ENCODE measurements at places on chromosomes 16 and 17.

DNA sequence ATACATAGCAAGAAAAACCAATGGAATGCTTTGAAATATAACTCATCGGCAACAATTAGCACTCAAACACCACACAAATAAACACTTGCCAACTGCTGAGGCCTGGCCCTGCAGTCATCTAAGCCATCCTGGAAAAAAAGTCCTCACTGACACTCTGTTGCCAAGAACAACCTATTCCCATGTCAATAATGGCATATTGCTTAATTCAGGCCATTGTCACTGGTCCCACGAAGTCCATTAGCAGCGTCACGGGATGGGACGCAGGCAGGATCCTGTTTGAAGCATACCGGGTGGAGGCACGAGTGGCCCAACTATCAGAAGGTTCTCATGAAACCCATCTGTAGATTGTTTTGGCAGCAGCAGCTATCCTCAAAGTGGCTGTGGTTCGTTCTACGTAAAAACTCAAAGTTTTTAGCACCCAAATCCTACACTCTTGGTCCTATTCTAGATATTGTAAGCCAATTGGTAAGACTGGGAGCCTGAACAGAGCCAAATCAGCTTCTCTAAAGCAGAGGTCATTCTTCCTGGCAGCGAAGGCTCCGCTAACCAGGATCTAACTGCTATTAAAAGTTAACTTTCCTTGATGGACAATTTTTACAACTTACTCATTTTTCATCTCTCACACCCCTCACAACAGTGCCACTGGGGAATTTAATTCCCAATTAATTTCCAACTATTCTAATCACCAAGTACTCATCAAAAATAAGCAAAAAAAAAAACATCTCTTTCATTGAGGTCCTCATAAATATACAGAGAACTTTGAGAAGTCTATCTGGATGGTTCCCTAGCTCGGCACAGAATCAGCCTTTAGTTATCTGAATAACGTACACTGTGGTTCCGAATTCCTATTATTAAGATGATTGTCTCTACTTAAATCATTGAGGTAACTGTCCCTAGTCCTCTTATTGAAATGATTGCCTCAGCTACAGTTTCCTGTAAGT is 91.5 kb downstream of the ZFHX3 start:
- no peak for DNase-seq

DNA sequence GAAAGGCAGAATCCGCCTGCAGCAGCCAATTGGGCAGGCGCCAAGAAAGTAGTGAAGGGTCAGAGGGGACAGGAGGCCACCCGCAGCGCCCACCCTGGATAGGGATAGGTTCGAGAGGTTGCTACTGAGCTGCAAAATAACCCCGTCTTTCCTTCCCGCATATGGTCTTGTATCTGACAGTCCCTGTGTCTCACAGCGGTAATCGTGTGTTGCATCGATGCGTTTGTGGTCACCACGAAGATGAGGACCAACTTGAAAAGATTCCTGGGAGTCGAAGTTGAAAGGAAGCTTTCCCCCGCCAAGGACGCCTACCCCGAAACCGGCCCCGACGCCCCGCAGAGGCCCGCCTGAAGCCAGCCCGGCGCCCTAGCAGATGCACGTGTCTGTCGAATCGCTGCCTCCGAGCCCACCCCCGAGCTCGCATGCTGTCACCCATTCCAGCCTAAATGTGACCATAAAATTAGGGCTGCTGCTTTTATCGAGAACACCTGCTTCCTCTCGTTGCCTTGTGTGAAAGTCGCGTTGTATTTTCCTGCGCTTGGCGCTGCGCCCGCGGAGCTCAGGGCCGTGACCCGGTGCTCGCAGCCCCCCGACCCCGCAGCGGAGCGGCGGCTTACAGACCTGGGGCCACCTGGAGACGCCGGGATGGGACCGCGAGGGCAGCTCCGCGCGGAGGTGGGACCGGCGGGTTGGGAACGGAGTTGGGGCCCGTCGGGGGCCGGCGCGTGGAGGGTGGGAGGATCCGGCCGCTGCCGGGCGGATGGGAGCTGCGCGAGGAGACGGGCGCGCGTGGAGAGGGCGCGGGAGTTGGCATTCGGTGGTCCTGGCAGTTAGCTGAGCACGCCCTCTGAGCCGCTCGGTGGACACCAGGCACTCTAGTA is at the start of gene CMTM2:
Gene CMTM2 (plus strand): TSS at position 813 of the 881 bp plus-strand sequence. CDS start 145 bp downstream, outside the sequence.
- peak; percentile 20 for DNase-seq

DNA sequence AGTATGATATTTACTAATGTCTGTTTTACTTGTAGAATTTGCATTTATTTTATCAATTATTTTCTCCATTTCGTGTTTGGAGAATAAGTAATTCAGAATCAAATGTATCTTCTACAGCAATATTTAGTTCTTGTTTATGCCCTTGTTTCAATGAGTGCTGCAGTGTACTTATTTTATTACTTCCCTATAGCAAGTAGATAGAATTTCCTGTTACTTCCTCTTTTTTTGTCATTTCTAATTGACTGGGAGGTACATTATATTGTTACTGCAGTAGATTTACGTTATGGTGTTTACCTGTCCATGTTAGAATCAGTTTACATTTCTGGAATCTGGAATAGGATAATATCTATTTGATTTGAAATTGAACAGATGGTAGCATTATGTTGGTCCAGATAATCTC is 71.2 kb downstream of the OMG start:
- DNase-seq, result no peak

GRCh38 chr17:4863321-4863720 is 30.2 kb downstream of the MINK1 start:
- no peak for DNase-seq
